ENCODE measurements at places on chromosomes 7 and 10. TPM values are rescaled to one million over a fixed set of nuclear protein-coding genes. Genes with fewer than 3 reads are reported as not detected.

The FGFBP3 gene
- polyA plus RNA-seq, result 3.3 TPM

The GGCT gene
- polyA plus RNA-seq, result 77.0 TPM

The SRGN gene
- 17.7 TPM for polyA plus RNA-seq

The SPDYE5 gene
- 1.8 TPM for polyA plus RNA-seq

The HECW1 gene
- polyA plus RNA-seq, result 7.6 TPM

The ANKRD7 gene
- 0.44 TPM for polyA plus RNA-seq
